AG08396 (cell line): ENCODE measurements at places on chromosomes 12 and 14.

- no peak for DNase-seq
These were observed 159.0 kb downstream of the DERA start for GRCh38 chr12:16070113-16070512.

DNA sequence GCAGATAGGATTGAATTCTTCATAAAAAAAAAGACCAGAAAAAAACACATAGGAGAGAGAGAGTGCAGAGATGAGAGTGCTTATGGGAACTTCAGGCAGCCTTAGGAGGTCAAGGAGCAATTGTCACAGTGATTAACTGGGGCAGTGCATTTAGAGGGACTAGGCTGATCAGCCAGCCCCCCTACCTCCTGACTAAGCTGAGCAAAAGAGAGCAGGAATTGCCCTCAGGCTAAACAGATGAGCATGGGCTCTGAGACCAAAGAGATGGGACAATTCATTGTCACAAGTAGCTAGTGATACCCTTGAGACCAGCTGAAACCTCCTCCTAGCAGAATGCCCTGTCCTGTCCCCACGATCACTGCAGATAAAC, 124.0 kb downstream of the BTG1 start:
- no peak for DNase-seq

DNA sequence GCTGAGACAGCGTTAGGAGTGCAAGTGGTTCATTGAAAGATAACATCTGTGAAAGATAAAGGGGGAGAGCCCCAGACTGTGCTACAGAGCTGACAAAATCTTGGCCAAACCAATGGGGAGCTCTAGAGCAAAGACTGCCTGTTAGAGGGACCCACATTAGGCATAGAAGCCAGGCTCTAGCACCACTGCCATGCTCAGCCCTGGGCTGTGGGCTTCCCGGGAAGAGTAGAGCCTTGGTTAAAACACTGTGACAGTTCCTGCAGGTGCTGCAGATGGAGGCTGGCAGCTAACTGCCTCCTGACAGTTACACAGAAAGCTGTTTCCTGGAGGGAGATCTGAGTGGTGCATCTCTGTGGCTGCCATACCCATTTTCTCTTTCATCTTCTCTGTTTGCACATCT, 23.0 kb downstream of the TSHR start:
- DNase-seq = no peak

- no peak for DNase-seq
These were observed 218.1 kb upstream of the HMGA2 start for GRCh38 chr12:65606008-65606766.

GRCh38 chr14:71336489-71337192, 429.4 kb downstream of the PCNX1 start:
- no peak for DNase-seq

DNA sequence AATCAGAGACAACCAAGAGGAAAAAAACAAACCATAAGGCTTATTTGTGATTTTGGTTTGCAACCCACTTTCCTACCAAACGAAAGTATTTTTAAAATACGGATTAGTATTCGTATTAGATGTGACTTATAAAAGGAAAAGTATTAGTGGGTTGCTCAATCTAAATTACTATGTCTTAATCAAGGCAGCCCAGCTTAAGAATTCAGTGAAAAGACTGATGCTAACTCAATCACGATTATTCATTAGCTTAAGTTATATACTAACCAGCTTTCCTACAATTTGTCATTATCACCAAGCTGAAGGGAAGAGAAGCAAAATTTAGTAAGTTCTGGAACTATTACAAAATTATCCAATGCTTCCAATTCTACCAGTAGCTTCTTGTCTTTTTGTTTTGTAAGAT, 62.7 kb downstream of the FERMT2 start:
- no peak for DNase-seq

DNA sequence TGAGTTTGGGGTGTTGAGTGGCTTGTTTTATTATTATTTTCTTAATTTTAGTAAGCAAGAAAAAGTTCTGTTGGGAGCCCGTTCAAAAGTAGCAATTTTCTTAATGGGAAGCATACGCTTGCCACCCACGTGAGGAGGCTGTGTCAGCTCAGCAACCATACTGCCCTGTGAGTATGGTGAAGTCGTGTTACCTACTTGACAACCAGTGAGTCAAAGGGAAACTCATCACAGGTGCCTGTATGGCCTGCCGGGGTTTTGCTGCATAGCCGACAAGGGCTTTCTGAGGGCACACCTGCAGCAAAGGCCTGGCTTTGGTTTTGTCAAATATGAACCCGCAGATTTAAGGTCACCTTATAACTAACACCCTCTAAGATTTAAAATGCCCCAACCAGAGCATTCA, 31.1 kb downstream of the PITPNM2 start:
- no peak for DNase-seq

- DNase-seq = no peak
These were observed 64.4 kb upstream of the NCOR2 start for GRCh38 chr12:124631681-124632256.

DNA sequence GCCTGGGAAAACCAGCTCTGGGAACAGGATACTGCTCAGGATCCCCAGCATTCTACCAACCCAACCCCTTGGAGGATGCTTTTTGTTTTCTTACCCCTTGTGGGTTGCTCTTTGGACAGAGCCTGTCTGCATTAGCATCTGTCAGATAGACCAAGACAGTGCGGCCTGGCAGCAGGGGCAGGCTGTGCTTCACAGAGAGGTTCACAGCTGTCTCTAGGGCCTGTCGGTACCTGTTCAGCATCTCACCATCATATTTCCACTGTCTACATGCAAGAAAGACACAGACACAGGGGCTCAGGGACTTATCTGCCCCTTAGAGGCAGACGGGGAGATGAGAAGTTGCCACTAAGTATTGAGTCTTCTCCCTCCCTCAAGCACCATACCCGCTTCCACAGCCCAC, 21.8 kb downstream of the TEP1 start:
- no peak for DNase-seq

DNA sequence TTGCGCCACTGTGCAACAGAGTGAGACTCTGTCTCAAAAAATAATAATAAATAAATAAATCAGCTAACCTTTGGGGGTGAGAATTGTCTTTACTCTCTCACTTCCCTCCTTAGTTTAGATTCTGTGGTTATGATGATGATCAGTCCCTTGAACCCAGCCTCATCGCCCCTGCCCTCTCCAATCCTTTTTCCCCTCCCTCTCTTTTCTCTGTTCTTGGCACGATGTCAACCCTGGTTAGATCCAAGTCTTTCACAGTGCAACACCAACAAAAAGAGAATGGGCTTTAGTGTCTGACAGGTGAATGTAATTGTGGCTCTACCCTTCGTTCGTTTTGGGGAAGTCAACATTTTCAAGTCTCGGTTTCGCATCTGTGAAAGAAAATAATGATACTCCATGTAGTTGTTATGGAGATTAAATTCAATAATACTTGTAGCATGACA, 59.0 kb downstream of the NTN4 start:
- no peak for DNase-seq

- DNase-seq = no peak
These were observed 244.7 kb downstream of the MSRB3 start for GRCh38 chr12:65522956-65523860.

- DNase-seq = no peak
These were observed 12.2 kb downstream of the LLPH start for GRCh38 chr12:66118240-66118891.

GRCh38 chr12:103441437-103442181, 54.2 kb downstream of the C12orf42 start:
- no peak for DNase-seq

DNA sequence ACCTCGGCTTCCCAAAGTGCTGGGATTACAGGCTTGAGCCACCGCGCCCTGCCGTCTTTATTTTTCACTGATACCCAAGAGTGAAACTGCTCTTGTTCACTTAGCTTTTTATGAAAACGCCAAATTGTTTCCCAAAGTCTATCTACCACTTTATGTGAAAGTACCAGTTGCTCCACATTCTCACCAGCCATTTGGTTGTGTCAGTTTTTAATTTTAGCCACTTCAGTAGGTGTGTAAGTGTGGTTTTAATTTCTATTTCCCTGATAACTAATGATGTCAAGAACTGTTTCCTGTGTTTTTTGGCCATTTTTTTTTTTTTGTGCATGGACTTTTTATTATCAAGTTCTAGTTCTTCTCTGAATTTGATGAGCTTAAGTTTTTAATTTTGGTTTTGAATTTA, 17.1 kb downstream of the CAND1 start:
- DNase-seq = no peak

- peak; percentile 15 for DNase-seq
These were observed 77.2 kb upstream of the DCD start for GRCh38 chr12:54725233-54725843.

DNA sequence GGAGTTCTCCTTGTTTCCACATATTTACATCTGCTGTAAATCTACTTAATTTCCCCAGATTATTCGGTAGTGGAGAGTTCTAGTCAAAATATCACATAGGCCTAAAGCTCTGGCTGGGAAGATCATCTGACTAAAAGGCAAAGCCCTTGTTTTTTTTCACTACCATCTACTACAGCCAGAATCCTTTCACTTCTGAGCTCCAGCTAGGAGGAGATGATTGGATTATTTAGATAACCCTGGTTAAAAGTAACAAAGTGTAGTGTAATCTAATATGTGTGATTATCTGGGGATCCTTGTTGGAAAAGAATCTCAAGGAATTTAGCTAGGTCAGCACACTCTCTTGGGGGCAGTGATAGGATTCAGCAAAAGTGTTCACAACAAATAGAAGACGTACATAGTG, 125.4 kb downstream of the DYRK2 start:
- DNase-seq = no peak

GRCh38 chr12:132161036-132161781, 17.0 kb downstream of the NOC4L start:
- no peak for DNase-seq

- DNase-seq = no peak
These were observed 13.0 kb upstream of the MFAP5 start for GRCh38 chr12:8675591-8676036.

GRCh38 chr12:106673141-106673540, 90.3 kb downstream of the RFX4 start:
- DNase-seq = no peak
